ENCODE measurements at places on chromosomes 3 and 15.

DNA sequence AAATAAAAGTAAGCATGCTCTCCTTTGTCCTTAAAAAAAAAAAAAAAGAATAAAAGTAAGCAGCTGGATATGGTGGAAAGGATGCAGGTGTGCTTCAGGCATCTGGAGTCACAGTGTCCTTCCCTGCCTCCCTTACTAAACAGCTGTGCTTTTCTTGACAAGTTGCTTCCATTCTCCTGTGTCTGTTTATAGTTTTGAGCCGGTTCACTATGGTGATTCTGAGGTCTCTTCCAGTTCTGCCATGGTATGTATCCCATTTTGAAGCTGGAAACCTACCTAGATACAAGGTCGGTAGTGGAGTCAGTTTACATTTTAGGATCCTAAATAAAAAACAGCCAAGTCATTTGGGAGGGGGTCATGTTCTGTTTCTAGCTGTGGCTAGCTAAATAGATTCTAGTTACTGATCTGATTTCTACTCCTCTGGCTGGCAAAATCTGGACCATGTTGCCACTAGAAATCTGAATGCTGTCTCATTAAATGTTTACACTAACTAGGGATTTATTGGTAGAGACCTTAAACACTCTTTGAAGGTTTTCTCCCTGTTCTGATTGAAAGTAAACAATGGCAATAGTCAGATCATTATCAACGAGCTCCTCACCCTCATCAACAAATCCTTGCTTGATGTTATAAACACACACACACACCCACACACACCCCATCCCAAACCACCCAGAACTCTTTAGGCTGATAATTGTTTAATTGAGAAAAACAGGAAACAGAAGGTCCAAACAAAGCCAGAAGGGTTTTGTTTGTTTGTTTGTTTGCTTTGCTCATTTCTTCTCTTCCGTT is 7.9 kb downstream of the TNFSF10 start:
- DNase-seq = no peak

DNA sequence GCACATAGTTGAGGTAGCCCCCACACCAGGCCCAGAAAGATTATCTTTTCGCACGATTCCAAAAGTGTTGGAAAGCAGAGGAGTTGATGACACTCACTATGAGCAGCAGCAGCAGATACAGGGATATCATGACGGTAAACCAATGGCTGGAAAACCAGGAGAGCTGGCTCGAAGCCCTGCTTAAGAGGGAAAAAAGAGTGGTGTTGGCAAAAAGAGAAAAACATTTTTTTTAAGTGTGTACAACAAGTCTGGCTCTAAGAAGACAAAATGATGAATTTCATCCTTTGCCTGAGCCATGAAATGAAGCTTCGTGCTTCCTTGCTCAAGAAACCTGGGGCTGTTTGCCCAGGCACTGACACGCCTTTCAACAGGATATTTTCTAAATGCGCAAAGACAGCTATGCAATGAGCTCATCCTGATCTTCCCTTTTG is 27.3 kb downstream of the PARP16 start:
- DNase-seq = no peak

GRCh38 chr15:50259276-50259675 is 6.2 kb downstream of the HDC start:
- DNase-seq = no peak

DNA sequence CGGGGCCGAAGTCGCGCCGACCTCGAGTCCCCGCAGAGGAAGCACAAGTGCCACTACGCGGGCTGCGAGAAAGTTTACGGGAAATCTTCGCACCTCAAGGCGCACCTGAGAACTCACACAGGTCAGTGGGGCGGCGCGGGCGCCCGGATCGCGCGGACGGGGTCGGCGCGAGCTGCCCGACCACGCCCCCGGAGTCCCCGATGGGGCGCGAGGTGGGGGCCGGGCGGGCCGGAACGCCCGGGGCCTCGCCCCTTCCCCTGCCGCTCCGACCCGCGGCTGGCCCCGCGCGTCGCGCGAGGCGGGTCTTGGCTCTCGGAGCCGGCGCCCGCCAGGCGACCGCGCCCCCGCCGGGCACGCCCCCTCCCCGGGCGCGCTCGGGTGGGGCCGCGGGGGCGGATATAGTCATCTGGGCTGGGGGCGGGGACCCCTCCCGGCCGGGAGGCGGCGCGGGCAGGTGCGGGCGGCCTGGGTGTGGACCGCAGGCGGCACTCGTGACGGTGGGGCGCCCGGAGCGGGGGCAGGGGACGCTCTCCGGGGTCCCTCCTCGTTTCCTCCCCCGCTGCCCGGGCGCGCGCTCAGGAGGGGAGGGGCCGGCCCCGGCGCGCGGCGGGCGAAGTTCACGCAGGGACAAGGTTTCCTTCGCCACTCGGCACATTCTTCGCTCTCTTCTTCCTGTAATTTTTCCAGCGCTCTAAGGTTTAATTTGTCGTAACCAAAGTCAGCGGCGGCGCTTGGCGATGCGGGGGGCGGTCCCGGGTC is 1.2 kb downstream of the KLF13 start:
- no peak for DNase-seq

- DNase-seq = no peak
Observed at GRCh38 chr3:110886222-110886893, 185.3 kb upstream of the NECTIN3 start.

DNA sequence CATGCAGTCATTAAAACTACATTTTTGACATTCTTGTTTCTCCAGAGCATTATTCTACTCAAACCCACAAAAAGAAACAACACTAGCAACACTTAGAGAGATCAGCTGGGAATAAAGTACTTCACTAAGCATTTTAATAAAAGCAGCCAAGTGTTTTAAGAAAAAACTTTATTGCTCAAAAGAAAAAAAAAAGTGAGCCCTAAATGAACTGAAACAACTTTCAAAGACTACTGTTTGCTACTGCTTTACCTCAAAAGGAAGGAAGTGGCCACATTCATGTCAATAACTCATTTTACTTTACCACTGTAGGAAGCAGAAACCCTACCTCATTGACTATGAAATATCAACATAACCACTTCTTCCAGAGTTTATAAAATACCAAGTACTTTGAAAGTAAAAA is 91.3 kb downstream of the UACA start:
- DNase-seq = no peak

DNA sequence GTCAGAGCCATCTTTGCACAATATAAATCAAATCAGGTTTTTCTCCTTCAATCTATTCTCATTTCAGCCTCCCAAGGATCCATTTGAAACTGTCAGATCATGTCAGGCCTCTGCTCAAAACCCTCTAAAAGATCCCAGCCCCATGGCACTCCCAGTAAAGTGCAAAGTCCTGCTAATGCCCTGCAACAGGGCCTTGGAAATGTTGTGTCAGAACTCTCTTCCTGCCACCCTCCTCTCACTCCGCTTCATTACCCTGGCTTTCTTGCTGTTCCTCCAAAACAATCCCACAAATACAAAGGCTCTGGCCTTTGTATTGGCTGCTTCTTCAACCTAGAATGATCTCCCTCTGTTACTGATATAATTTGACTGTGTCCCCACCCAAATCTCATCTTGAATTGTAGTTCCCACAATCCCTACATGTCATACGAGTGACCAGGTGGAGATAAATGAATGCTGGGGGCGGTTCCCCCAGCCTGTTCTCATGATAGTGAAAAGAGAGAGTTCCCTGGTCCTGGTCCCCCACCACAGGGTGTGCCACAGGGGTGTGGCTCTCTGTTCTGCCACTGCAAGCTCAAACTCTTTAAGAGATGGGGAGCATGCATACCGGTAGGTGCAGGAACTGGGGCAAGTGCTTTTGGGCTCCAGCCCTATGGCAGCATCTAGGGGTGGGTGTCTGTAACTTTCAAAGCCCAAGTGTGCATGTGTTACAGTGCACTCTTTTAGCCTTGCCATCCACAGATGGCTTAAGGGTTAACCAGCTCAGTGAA is 22.9 kb upstream of the TRA2B start:
- DNase-seq = no peak

- DNase-seq = no peak
Observed at GRCh38 chr15:92780843-92781242, 119.3 kb upstream of the CHD2 start.

- no peak for DNase-seq
Observed at GRCh38 chr3:111904376-111905241, 45.5 kb downstream of the PHLDB2 start.

Data from DMS153 (cell line).